T-helper 2 cell (primary cell): ENCODE measurements at places on chromosomes 11 and 22.

- no peak for DNase-seq
Observed at GRCh38 chr11:21480240-21480639, 712.6 kb upstream of the ANO5 start.

- no peak for DNase-seq
Observed at GRCh38 chr22:42799461-42800405, 57.3 kb downstream of the ARFGAP3 start.

DNA sequence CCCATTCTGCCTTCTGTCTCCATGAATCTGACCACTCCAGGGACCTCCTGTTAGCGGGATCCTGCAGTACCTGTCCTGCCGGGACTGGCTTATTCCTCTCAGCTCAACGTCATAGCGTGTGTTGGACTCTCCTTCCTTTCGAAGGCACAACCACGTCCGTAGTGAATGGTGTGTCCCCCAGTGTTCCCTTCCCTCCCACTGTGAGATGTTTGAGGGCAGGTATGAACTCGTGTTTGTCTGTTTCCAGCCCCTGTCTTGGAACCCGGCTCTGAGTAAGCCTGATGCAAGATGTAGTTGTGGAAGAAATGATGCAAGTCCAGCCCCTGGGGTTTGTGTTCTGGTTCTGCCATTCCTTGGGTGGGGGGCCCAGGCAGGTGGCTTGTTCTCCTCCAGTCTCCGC lies 10.5 kb upstream of the MYEOV start:
- no peak for DNase-seq

DNA sequence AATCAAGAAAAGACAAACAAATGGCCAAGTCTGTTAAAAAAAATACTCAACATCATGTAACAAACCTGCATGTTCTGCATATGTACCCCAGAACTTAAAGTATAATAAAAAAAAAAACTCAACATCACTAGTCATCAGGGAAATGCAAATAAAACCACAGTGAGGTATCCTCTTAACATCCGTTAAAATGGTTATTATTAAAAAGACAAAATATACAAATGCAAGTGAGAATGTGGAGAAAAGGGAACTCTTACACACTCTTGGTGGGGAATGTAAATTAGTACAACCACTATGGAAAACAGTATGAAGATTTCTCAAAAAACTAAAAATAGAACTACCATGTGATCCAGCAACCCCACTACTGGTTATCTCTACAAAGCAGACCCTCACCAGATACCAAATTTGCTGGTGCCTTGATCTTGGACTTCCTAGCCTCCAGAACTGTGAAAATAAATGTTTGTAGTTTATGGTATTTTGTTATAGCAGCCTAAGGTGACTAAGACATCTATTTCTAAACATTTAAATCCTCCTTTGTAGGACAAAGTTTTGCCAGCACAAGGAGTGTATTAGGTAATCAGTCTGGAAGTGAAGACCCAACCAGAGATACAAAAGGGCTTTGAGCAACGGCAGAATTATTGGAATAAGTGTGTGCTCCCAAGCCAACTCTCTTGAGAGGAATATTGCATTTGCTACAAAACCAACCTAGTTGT lies 32.4 kb upstream of the SCUBE2 start:
- DNase-seq, result no peak

DNA sequence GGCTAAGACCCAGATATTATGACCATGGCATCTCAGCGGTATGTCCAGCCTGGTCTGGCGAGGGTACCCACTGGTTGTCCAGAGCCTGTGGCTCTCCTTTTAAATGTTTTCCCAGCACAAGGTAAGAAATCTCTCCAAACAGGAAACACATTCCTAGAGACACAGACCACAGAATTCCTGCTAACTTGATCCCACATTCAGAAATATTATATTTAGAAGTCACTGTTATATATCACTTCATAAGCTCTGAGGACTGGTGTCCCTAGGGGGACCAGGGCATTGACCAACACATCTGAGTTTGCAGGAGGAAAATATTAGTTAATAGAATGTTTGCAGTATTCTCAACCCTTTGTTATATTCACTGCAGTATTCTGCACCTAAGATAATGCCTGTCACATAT lies 23.1 kb downstream of the TMPRSS13 start:
- no peak for DNase-seq

- no peak for DNase-seq
Observed at GRCh38 chr11:15114501-15115475, at the start of gene INSC. TSS of gene INSC (plus strand) at chr11:15114923. CDS start at chr11:15149175, 34,252 bp downstream.

DNA sequence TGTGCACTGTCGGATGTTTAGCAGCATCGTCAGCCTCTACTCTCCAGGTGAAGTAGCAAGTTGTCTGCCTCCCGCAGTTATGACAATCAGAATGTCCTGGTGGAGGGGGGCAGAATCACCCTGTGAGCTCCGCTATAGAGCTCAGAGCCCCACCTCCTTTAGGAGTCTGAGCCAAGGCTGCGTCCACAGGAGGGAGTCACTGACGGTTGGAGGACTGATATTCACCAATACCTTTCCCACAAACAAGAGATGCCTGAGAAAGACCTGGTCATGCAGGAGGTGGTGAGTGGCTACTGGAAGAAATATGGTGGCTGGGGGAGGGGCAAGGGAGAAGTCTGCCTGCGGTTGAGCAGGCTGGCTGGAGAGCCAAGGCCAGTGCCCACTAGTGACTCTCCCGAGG lies 41.7 kb upstream of the ADA2 start:
- no peak for DNase-seq

- DNase-seq, result peak; percentile 42
Observed at GRCh38 chr11:61429346-61429690, 457 bp downstream of the CPSF7 start.

GRCh38 chr11:133249065-133249464 lies 283.2 kb downstream of the OPCML start:
- no peak for DNase-seq

- no peak for DNase-seq
Observed at GRCh38 chr11:85844439-85845123, 10.6 kb upstream of the CCDC83 start.

GRCh38 chr22:20194681-20195593 lies 44.1 kb upstream of the CCDC188 start:
- no peak for DNase-seq

DNA sequence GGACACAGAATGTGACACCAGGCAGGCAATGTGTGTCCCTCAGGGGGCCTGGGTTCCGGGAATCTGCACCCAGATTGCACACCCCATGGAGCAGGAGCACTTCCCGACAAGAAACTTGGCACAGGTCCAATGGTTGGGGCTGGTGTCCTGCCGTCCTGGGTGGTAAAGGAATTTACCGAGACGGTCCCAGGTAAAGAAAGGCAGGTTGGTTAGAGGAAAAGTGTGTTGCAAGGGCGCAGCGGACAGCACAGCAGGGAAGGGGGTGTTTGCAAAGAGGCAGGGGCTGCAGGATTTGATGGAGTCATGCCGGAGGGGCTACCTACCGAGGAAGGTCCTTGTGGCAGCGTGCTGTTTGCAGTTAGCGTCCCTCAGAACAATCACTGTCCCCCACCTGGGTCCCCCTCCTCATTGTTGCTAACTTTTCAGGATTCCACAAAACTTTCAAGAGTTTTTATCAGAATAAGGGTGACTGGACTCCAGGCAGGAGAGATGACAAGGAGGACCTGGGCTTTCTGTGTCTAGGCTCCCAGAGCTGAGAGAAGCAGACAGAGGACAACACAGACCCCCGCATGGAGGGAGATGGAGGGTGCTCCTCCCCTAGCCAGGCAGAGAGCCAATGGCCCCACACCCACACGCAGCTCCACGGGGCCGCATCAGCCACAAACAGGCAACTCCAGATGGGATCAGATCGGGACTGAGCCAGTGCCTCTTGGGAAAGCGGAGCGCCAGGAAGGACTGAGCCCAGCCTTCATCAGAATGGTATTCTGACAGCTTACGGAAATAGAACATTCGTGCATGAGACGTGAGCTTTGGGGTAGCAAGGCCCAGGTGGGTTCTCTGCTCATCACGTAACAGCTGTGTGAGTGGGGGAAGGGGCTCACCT lies 1423.9 kb downstream of the BRD1 start:
- DNase-seq, result no peak

GRCh38 chr22:44179989-44180705 lies 578 bp upstream of the PARVG start:
- no peak for DNase-seq

GRCh38 chr11:75199412-75199955 lies 41.1 kb upstream of the TPBGL start:
- no peak for DNase-seq

DNA sequence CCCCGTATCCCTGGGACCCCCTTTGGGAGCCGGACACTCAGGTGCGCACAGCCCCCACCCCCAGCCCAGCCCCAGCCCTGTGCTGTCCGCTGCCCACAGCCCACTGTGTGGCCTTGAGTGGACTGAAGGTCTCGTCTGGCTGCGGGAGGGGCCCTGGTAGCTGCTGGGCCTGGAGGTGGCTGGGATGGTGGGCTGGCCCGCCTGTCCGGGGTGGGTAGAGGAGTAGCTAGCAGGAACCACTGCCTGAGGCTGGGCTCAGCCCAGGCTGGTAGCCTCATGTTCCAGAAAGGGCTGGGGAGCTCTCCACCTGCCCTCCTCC lies 4.6 kb upstream of the MUC6 start:
- DNase-seq, result no peak

- no peak for DNase-seq
Observed at GRCh38 chr11:123799438-123799837, 6.7 kb downstream of the OR6M1 start.

- no peak for DNase-seq
Observed at GRCh38 chr22:33139937-33140336, 81.8 kb upstream of the SYN3 start.

DNA sequence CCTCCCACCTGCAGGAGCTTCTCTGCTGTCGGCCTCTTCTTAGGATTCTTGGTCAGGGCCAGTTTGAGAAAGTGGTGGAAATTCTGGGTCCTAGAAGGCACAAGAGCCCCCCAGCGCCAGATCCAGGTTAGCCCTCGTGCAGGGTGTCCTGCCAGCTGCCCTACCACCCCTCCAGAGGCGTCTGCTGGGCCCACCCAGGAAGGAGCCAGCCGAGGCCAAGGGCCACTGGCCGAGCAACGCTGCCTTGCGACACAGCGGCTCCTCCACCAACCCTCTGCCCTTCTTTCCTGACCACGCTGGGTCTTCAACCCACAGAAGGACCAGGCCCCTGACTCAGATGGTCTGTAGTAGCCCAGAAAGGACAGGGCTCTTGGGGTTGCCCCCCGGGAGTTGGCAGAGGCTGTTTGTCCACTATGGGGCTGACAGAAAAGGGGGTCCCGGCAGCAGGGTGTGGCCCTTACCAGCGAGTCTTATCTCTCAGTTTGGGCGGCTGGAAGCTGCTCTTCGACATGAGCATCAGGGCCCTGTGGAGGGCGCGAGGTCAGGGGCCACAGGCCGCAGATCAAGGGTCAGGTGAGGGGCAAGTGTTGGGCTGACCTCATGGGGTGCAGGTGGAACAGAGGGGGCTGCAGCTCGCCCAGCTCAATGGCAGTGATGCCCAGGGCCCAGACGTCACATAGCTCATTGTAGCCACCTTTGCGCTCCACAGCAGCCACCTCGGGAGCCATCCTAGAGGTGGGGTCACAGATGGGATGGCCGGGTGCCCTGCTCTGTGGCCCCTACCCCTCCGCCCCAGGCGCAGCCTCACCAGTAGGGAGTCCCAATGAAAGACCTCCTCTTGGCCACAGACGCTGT lies 2.5 kb downstream of the MAP4K2 start:
- no peak for DNase-seq

GRCh38 chr22:19800761-19801244 lies 40.2 kb downstream of the TBX1 start:
- no peak for DNase-seq

DNA sequence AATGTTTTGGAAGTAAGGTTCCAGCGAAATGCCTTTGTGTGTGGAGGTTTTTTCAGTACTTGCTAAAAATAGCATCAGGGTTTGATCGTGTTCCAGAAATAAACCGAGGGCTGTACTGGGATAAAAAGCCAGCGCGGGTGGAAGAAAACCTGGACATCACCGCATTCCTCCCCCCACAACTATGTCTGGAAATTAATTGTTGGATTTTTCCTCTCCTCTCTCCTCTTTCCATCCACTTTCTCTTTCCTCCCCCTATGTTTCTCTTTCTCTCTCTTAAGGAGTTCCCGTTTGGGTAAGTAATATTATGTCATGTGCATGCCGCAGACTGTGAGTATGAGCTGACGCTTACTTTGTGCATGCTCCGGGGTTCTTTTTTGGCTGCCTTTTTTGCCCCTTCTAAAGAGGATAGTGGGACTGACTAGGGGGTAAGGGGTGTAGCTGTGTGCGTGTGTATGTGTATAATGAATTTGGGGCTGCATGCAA lies 104.2 kb upstream of the HSD17B12 start:
- no peak for DNase-seq

DNA sequence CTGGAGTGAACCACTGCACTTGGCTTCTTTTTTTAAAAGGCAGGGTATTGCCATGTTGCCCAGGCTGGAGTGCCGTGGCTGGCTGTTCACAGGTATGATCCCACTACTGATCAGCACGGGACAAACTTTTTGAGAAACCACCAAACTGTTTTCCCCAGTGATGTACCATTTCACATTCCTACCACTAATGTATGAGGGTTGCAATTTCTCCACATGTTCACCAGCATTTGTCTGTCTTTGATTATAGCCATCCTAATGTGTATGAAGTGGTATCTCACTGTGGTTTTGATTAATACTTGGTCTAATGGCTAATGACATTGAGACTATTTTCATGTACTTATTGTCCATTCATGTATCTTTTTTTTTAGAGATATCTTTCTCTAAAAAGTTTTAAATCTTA lies 41.5 kb upstream of the EP300 start:
- DNase-seq, result no peak

DNA sequence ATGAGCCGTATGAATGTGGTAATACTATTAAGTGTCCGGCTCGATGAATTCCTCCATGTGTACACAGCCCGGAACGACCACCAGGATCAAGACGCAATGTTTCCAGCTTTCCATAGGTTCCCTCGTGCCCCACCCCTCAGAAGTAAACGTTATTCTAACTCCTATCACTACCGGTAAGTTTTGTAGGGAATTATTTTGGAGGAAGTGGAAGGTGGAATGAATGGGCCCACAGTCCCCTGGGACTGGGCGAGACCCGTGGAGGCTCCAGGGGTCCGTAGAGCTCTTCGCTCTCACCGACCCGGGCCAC lies 720 bp upstream of the FAR1 start:
- no peak for DNase-seq

GRCh38 chr11:67392183-67392715 lies 463 bp downstream of the RAD9A start:
- DNase-seq, result no peak

- DNase-seq, result no peak
Observed at GRCh38 chr11:33211153-33211552, 46.0 kb upstream of the HIPK3 start.

DNA sequence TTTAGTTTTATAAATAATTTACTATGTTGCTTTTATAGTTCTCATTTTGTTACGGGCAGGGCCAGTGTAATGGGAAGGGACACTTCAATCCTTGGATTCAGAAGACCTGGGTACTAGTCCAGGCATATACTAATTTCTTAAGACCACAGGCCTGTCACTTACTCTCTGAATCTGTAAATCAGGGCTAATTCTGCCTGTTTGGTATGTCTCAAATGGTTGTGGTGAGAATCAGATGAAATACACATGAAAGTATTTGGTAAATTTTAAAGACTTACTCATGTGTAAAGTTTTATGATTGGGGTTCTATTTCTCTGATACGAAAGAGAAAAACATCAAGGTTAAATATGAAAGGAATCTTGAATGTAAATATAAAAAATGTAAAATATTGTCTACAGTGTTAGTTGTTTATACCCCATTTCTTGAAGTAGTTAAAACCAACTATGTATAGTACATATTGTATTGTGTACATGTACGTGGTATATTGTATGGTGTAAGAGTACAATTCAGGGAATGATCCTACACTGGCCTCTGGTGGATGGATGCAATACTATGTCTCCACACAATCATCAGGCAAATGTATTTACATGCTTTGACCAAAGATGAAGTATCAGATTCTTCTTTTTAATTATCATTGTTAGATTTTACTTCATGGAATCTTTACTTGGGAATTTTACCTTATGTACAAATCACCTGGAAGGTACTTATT lies 24.5 kb upstream of the RAG2 start:
- no peak for DNase-seq
